Cortex of kidney (tissue), 1 donor: ENCODE measurements at places on chromosomes 16 and 17.

DNA sequence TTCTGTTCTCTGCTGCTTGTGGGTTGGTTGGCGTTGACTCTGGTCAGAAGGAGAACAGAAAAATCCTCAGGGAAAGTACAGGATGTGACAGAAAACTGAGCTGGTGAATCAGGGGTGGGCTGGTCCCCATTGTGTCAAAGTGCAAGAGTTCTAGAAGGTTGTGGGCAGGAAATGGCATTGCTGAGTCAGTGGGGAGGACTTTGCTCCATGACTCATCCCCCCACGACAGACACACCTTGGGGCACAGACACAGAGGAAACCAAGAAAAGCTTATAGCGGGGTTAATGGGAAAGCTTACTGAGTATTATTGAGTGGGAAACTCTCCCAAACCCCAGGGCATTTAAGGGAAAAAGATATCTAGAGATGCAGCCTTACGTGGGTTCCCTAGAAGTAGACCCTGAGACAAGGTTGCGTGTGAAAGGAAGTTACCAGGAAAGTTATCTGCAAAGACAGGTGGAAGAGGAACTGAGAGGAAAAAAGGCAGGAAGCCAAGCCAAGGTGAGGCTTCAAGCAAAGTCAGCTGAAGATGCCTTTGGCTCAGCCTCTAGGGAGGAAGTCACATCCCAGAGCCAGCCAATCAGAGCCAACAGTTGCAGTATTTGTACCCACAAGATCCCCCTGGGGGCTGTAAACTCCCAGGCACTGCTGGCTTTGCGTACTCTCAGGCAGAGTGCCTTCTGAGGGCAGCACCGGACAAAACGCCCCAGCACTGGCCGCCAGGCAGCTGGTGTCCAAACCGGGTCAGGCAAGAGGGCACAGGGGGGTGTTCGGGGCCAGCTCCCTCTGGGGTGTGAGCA lies 86.4 kb downstream of the FOXL1 start:
- no peak for DNase-seq

- no peak for DNase-seq
These were observed 99.0 kb downstream of the CACNG1 start for GRCh38 chr17:67143318-67143717.

GRCh38 chr16:84462296-84463210 lies 41.9 kb downstream of the MEAK7 start:
- DNase-seq, result no peak

DNA sequence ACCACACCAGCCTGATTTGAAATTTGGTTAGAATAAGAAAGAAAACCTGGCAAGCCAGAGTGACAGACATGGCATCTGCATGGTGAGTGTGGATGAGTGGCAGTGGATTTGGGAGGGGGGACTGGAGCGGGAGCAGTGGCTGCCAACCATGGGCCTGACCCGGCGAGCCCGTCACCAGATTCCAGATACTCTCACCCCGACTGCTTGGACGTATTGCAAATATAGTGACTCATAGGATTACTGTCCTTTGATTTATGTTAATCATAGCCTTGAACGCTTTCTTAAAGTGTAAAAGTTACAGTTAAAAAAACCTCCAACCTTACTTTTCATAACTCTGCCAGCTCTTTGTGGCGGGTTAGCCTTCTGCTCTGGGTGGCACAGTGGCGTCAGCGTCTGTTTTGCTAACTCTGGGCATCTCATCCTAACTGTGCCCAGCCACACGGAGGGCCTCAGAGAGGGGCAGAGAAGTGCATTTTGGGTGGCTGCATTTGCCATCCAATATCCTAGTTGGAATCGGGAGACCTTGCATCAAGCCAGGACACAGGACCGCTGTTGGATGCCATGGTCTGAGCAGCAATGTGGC lies 26.8 kb upstream of the FOXK2 start:
- DNase-seq, result no peak

DNA sequence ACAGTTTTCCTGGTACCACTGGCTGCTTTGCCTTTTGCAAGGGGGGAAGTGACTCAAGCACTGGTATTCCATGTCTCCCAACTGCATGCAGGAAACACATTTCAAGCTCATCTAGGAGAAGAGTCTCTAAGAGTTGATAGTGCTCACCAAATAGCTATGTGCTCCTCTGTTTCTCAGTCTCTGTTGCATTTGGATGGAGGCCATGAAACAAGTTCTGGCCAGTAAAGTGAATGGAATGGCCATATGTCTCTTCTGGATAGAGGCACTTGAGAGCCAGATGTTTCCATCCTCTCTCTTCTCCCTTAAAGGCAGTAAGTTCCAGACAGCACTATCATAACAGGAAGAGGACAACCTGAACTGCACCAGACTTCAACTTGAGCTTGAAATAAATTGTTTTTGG lies 60.6 kb downstream of the C16orf82 start:
- no peak for DNase-seq

DNA sequence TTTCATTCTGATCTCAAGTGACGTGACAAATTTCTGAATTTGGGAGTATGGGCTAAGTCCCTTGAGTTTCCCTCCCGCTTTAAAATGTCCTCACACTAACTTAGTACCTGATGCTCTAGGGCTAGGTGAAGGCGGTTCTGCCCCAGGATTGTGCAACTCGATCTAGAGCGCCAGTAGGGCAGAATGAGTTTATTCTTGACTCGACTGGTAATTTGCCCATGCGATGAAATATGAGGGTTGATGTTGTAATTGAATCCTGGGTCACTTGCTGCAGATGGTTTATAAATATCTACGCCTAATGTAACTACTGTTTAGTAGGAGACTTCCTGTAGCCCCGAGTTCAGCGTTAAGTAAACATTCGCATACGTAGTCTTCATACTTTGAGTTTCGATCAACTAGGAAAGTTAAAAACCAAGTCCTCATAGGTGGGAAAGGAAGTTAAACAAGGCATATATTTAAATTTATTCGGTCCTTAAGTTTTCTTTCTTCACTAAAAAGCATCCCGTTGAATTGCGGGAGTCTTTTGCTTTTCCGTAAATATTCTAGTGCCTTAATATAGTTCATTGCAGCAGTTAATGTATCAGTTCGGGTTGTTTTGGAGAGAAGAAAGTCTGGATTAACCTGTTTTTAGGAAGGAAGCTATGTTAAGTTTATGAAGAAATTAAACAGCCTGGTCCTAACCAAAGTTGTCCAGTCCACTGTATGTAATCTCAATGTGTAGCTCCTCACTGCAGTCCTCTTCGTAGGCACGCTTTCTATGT lies 1.6 kb downstream of the CTCF start:
- no peak for DNase-seq

DNA sequence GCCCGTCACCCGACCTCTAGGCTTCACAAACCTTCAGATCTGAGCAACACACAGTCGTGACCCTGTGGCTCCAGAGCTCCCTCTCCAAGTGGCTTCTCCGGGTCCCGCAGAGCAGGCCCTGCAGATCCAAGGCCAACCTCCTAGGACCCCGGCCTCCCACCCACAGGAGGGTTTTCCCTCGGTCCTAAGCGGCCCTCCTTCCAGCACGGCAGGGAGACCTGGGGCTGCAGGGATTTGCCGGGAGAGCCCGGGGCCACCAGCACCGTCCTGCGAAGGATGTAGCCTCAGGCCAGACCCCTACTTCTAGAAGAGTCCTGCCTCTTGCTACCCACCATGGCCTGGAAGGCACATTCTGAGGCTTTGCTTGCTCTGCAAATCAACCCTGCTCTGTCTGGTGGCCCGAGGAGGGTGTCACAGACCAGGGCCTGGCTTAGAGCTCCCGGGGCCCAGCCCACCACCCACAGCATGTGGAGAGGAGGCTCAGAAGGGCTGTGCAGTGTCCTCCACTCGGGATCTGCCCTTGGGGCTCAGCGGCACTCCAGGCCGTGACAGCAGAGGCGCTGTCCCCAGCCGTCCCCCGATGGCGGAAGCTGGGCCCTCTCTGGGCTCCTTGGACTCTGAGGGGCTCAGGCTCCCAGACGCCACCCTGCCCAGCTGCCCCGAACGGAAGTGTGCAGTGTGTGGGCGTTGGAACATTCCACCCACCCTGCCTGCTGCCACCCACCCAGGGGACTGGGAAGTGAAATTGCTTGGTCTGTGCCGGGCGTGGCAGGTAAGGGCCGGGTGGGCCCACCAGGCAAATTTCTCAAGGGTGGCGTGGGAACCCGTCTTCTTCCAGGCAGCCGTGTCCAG lies 28.8 kb upstream of the ACSF3 start:
- no peak for DNase-seq

GRCh38 chr16:11560701-11561453 lies 25.8 kb downstream of the LITAF start:
- no peak for DNase-seq

- no peak for DNase-seq
These were observed 35.6 kb downstream of the ANKRD40 start for GRCh38 chr17:50672071-50672470.

DNA sequence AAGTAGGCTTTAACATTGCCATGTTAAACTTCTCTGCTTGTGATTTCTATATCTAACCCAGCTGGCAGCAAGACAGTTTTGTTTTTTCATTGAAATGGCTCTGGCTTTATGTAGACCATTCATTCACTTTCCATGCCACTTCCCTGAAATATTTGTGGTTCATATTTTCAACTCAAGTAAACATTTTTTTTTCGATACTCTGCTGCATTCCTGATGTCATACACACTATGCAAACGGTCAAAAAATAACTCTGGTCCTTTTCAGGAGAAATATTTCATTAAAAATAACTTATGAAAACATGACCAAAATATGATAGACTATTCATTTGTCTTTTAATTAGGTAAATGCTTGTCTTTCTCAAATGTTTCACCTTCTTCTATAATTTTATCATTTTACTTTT lies 116.3 kb downstream of the USP22 start:
- DNase-seq, result no peak

DNA sequence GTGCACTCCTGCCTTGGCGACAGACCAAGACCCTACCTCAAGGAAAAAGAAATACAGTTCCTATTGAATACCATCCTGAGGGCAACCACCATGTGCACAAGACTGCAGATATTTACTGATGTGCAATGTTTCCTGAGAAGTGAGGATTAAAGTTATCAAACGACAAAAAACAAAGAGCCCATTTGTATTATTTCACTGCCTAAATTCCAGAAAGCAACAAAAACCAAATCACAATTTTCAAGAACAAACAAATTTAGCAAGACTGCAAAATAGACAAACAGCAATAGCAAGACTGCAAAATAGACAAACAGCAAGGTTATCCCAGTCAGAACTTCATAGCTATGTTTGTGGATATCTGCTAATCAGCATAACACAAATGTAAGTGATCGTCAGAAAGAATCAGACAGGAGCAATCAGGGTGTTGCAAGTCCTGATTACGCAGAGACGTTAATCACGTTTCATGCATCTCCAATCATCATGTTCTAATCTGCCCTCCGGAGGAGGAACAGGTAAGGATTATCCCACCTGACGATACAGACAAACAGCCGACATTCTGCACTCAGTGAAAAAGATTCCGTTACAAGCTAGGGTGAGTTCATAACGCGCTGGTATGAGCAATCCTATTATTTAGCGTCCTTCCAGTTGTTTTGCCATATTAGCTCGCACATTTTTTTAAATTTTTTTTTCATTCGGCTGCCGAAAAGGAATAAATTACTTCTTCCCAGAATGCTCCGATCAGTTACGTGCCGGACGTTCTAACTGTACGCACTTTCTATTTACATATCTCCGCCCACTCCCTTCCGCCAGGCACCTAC lies 2.9 kb downstream of the TMEM107 start:
- DNase-seq, result no peak

DNA sequence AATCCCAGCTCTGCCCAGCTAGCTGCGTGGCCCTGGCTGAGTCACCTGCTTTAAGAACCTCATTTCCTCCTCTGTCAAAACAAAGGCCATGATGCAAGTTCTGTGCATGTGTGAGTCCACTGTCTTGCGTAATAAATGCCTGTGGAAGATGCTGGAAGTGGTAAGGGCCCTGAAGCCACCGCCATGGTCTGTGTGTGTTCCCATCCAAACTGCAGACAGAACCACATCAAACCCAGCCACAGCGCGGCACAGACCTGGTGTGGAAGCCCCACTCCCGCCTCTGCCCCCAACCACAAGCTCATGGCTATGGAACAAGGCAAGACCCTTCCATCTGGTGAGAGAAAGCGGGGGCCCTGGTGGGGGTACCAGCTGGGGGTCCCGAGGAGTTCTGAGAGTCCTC lies 26.0 kb downstream of the NECAB2 start:
- no peak for DNase-seq

- no peak for DNase-seq
These were observed 124.8 kb downstream of the RGS9 start for GRCh38 chr17:65261682-65262636.

DNA sequence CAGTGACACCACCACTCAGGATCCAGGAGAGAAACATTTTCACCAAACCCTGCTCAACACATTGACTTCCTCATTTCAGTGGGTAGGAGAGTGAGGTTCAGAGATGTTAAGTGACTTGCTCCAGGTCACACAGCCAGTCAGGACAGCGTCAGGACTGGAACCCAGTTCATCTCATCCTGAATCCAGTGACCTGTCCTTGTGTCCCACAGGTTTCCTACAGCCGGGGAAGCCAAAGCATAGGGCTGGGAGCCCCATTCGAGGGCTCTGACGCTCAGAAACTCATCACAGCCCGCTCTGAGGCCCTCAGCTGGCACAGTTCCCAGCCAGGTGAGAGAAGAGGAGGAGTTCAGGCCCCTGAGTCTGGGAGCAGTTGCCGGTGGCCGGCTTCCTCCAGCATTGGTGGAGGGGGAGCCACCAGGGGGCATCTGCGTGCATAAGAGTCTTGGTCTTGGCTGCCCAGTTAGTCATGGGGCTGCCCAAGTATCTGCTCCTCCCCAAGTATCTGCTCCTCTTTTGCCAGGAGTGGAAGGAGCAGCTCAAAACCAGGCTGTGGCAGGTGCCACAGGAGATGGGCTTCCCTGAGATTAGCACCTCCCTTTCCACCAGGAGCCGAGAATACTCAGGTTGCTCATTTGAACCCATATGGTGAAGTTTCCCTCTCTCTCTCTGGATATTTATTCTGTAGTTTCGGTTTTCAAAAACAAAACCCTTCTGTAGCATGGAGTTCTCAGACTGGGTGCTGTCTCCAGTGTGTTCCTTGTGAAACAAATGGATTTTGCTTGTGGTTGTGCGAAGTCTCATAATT lies 56.0 kb downstream of the TNFRSF13B start:
- DNase-seq, result no peak

GRCh38 chr16:88499836-88500251 lies 46.8 kb downstream of the ZFPM1 start:
- DNase-seq, result no peak

DNA sequence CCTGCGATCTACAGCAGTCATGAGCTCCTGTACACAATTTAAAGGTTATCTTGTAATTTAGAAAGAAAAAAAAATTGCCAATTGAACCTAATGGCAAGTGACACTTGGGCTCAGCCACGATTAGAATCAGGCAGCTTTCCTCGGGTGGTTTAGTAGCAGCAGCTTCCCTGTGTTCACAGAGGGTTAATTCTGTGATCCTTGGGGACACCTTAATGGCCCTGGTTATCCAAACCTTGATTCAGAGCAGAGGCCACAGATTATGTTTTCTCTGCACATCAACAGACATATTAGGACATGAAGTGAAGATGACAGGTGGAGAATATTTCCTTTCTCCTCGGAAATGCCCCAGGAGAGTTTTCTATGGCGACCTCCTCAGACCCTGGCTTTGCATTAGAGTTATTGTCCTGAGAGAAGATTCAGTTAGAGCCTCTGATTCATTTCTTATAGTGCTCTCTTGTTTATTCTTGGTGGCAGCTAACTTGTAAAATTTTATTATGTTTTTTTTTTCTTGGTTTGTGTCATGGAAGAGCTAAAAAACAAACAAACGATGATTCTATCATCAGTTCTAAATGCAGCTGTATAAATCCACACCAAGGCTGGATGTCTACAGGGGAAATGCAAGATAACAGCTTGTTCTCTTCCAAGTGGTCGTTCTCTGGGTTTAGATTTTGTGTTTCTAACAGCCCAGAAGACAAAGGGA lies 351.2 kb upstream of the DYNLRB2 start:
- no peak for DNase-seq

GRCh38 chr16:82584553-82585152 lies 42.1 kb upstream of the CDH13 start:
- DNase-seq, result no peak
